ENCODE measurements at places on chromosomes 1 and 21. TPM values are rescaled to one million over a fixed set of nuclear protein-coding genes. Genes with fewer than 3 reads are reported as not detected.

The C1orf94 gene
- not detected for total RNA-seq

The PSRC1 gene
- 6.5 TPM for total RNA-seq

The SPAG17 gene
- total RNA-seq = under 0.01 TPM

The ADAMTSL4 gene
- total RNA-seq = 0.98 TPM

The DIO1 gene
- not detected for total RNA-seq

The C4BPA gene
- total RNA-seq = not detected

The SLC5A3 gene
- 8.8 TPM for total RNA-seq

The C1orf226 gene
- 2.0 TPM for total RNA-seq

The ETV3L gene
- total RNA-seq = not detected

The LCE6A gene
- not detected for total RNA-seq

The HSD3B2 gene
- not detected for total RNA-seq

The LHX8 gene
- not detected for total RNA-seq

The RGS5 gene
- 1.3 TPM for total RNA-seq

The LEFTY1 gene
- total RNA-seq = under 0.01 TPM

The CELA2A gene
- total RNA-seq = not detected

The ADGRB2 gene
- 11.7 TPM for total RNA-seq

The RAB42 gene
- 4.6 TPM for total RNA-seq

The FCRL2 gene
- total RNA-seq = not detected

The TEKT2 gene
- 0.51 TPM for total RNA-seq

The SH2D1B gene
- not detected for total RNA-seq

The BLACAT1 gene
- 0.63 TPM for total RNA-seq

The TRIM17 gene
- 0.16 TPM for total RNA-seq

The PPOX gene
- 21.4 TPM for total RNA-seq

The CD48 gene
- total RNA-seq = not detected

The TFF1 gene
- total RNA-seq = 0.49 TPM

The KCND3 gene
- not detected for total RNA-seq

The ESPN gene
- 0.25 TPM for total RNA-seq

The CELA3B gene
- total RNA-seq = not detected

The FRRS1 gene
- total RNA-seq = 2.3 TPM

The IL20 gene
- not detected for total RNA-seq

The NCF2 gene
- total RNA-seq = 7.1 TPM

Data from mesangial cell (primary cell).